ENCODE measurements at places on chromosomes 5 and 9.

GRCh38 chr9:69034071-69034470, 1.5 kb upstream of the FXN start:
- DNase-seq: no peak

GRCh38 chr5:43422143-43422542, 10.0 kb upstream of the CCL28 start:
- DNase-seq: peak; percentile 45

DNA sequence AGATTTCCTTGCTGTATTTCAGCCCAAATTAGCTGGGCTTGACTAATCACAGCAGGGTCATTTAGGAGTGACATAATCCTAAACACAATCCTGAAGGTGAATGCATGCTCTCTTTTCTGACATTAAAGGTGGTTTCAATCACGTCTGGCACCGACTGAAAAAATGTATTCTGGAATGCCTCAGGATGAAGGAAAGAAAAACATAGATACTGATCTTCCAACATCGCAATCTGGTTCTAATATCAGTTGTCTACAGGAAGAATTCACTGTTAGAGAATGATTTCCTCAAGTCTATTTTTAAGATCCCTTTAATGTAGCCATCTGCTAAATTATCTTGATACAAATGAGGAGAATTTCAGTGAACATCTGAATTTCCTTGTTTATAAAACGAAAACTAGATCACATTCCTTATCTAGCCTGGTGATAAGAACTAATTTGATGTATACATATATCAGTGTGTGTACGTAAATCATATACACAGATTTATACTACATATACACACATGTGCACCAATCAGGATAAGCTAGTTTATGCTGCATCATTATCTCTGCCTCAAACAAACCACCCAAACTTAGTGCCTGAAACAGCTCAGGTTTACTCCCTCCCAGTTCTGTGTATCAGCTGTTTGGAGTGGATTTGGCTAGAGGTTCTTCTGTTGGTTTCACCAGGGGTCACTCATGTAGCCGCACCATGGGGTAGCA, 31.3 kb upstream of the TAS2R1 start:
- DNase-seq: no peak

DNA sequence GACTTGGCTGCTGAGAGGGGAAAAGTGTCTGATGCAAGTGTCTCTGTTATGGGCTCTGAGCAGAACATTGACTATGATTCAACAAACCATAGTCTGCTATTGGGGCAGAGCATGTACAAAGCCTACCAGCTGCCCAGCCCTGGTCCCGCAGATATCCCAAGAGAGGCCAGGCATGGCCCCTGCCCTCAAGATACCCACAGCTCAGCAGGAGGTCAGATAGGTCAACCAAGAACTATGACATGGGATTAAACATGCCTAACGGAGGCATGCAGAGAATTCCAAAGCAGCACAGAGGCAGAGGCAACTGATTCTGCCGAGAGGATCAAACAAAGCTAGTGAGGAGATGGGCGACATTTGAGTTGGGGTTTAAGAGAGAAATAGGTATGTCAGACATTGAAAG, 39.9 kb upstream of the CPLX2 start:
- no peak for DNase-seq

DNA sequence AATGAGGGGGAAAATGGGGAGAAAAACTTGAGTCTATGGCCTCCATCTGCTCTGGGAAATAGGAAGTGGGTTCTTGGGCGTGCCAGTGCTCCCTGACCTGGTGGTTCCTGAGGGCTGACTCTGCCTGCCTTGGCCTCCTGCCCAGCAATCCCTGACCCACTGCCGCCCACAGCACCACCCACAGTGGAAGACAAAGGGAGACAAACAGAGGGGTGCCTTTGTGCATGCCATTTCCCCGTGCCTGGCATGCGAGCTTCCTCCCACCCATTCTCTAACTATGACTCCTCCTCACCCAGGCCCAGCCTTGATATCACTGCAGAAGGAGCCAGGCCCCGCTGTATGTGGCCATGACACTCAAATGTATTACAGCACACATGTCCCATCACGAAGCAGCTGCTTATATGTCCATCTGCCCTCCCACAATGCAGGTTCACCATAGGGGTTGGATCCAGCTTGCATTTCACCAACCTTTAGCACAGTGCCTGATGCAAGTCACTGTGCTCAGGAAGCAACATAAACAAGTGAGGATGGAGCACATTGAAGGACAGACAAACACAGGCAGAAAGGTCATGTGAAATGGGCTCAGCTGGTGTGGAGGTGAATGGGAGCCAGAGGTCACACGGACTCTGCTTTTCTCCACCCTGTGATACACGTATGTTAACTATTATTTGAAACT, 84.4 kb downstream of the ADRB2 start:
- no peak for DNase-seq

Data from left renal pelvis (tissue), 4 donors.